ENCODE measurements at places on chromosomes 4 and X. TPM values are rescaled to one million over a fixed set of nuclear protein-coding genes. Genes with fewer than 3 reads are reported as not detected.
A peak's percentile ranks its signal among the peaks of the same experiment; 100 is the strongest.

CENPVL1 gene
- not detected for total RNA-seq

MTMR8 gene
- 6.7 TPM for total RNA-seq

TSPYL2 gene
- total RNA-seq: 23.4 TPM

SPANXA1 gene
- not detected for total RNA-seq

IL1RAPL2 gene
- total RNA-seq: not detected

PDZD11 gene
- 35.3 TPM for total RNA-seq

DNA sequence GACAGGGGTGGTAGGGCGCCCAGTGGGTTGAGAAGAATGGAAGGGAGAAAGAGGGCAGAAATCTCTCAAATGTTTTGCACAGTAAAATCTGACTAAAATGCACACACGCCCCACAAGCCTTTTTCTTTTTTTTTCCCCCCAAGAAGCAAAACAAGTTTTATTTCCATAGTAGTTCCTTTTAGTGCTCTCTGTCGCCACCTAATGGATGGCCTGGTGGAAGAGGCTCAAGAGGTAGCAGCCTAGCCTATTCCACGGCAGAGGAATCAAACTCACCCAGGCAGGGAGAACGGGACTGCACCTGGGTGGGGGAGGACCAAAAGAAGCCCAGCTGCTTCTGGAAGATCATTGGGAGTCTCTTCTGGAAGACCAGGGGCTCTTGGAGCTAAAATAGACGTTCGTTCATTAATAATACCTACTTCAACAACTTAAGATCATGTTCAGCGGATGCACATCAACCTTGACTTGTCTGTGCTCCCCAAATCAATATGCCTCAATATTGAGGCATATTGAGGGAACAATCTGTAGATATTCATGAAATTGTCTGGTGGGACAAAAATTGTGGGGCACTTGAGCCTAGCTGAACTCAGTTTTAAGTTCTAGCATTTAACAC, 31.6 kb upstream of the IRAK1 start:
- DNase-seq: peak; percentile 62

- no peak for DNase-seq
Measured at GRCh38 chrX:34147345-34147744, 15.2 kb upstream of the FAM47A start.

- DNase-seq: no peak
Measured at GRCh38 chrX:40607381-40607780, 15.8 kb upstream of the MPC1L start.

- DNase-seq: no peak
Measured at GRCh38 chr4:107616838-107617389, 103.1 kb downstream of the PAPSS1 start.

DNA sequence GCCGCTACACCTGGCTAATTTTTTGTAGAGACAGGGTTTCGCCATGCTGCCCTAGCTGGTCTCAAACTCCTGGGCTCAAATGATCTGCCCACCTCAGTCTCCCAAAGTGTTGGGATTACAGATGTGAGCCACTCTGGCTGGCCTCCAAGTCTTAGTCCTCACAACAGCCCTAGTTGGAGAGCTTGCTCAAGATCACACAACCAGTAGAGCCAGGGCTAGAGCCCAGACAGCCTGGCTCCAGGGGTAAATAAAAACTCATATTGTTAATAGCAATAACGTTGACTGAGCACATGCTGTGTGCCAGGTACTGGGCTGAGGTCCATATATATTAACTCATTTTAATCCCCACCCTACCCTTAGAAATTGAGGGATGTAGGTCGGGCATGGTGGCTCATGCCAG, 7.3 kb upstream of the JAKMIP1 start:
- peak; percentile 5 for DNase-seq

GRCh38 chrX:113297437-113297836, 456.8 kb upstream of the AMOT start:
- no peak for DNase-seq

Measured in lower leg skin (tissue), 4 donors.